MV-4-11 (cell line): ENCODE measurements at places on chromosomes 5 and 9.
A peak's percentile ranks its signal among the peaks of the same experiment; 100 is the strongest.

DNA sequence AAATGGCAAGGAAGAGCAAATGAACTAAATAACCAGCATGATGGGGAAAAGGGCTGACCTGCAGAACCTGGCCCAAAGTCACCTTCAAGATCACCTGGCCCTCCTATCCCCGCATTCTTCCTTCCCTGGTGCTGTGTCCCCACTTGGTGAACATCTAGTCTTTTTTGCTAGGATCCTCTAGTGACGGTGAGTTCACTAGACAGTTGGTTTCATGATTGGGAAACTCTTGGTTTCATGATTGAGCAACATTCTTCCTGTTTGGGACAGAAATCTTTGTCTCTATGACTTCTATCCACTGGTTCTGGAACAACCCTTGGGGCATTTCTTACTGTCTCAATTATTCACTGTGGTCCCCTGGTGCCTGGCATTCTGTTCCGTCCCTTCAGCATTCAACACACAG, 50.2 kb upstream of the DAB2IP start:
- peak; percentile 91 for DNase-seq

DNA sequence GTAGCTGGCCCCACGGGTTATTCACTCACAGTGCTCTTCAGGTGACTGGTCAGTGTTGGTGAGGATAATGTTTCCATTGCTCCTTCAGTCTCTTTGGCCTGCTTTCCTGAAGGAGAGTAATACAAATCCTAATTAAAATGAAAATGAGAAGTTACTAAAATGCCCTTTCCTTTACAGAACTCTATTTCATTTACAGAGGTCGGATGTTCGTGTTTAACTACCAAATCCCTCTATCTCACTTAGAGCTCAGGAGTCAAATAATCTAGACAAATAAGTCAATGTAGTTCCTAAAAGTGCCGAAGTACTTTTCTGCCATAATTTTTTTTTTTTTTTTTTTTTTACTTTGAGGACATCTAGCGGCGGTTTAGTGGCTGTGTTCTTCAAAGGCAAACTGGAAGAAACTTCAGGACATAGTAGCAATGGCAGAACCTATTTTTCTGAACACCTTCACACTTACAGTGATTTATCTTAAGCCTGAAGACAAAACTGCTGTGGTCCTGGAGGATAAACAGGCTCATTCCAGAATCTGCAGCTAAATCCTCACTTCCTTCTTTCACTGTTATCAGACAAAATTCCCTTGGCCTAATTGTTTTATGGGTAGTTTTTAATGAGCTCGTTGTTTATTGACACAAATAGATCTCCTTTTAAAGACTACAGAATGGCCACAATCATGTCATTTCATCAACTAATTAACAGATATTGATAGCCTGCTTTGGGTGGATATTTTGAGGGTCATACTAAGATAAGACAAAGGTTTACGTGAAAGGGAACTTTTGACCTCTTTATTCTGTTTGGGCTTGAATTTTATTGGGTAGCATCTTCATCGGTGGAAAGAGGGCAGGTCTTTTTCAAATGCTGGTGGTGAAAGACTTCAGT, 207.6 kb upstream of the DMRTA1 start:
- peak; percentile 56 for DNase-seq

DNA sequence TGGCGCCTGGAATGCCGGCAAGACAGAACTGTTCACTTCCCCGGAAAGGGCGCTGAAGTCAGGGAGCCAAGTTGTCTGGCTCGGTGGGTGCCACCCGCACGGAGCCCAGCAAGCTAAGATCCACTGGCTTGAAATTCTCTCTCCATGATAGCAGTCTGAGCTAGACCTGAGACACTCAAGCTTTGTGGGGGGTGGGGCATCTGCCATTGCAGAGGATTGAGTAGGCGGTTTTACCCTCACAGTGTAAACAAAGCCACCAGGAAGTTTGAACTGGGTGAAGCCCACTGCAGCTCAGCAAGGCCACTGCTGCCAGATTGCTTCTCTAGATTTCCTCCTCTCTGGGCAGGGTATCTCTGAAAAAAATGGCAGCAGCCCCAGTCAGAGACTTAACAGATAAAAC, 277.4 kb downstream of the SLCO4C1 start:
- DNase-seq, result no peak

DNA sequence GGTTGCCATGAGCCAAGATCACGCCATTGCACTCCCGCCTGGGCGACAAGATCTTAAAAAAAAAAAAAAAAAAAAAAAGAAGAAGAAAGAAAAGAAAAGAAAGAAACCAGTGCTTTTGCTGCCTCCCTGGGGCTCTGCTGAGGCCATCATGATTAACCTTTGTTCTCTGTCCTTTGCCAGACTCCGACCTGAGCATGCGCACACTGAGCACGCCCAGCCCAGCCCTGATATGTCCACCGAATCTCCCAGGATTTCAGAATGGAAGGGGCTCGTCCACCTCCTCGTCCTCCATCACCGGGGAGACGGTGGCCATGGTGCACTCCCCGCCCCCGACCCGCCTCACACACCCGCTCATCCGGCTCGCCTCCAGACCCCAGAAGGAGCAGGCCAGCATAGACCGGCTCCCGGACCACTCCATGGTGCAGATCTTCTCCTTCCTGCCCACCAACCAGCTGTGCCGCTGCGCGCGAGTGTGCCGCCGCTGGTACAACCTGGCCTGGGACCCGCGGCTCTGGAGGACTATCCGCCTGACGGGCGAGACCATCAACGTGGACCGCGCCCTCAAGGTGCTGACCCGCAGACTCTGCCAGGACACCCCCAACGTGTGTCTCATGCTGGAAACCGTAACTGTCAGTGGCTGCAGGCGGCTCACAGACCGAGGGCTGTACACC, 251.7 kb downstream of the MARCHF11 start:
- no peak for DNase-seq

- DNase-seq, result no peak
Measured at GRCh38 chr9:94807556-94807955, 81.1 kb downstream of the AOPEP start.

DNA sequence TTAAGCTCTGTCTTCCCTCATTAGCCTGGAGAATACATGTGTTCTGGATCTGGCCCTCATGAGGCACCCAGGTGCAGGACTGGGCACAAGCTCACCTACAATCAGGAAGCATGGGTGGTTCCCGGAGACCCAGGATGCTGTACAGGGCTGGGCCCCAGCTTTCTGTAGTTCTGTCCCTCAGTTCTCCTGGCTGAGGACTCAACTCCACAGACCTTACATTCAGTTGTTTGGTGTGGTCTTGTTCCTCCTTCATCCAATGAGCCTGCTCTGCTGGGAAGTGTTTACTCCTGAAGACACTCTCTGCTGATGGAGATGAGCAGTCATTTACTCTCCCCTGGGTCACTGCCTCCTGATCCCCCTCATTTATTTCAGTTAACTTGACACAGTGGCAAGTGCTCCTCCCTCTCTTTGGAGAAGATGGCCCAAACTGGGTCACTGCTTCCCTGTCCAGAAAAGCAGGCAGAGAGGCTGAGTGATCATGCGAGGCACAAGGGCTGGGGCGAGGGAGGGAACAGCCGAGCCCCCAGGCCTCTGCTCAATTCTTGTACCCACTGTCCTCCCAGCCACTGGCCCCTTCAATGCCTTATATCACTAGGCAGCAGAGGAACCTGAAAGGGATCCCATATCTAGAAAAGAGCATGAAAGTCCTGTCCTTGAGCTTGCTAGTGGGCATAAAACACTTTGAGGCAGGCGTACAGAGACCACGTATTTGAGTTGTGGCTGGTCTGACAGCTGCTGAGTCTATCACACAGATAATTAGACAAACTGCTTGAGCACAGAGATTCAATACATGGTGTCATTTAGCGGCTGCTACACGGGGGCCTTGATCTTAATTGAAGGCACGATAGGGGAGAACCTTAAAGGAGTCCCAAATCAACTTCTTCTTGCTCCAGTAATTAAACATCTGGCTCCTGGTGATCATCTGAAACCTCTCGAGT, 221.7 kb downstream of the FSTL4 start:
- DNase-seq, result no peak

GRCh38 chr5:164958688-164959087, 1453.3 kb downstream of the MAT2B start:
- DNase-seq, result no peak

- DNase-seq, result no peak
Measured at GRCh38 chr9:127397646-127398274, 791 bp downstream of the SLC2A8 start.

DNA sequence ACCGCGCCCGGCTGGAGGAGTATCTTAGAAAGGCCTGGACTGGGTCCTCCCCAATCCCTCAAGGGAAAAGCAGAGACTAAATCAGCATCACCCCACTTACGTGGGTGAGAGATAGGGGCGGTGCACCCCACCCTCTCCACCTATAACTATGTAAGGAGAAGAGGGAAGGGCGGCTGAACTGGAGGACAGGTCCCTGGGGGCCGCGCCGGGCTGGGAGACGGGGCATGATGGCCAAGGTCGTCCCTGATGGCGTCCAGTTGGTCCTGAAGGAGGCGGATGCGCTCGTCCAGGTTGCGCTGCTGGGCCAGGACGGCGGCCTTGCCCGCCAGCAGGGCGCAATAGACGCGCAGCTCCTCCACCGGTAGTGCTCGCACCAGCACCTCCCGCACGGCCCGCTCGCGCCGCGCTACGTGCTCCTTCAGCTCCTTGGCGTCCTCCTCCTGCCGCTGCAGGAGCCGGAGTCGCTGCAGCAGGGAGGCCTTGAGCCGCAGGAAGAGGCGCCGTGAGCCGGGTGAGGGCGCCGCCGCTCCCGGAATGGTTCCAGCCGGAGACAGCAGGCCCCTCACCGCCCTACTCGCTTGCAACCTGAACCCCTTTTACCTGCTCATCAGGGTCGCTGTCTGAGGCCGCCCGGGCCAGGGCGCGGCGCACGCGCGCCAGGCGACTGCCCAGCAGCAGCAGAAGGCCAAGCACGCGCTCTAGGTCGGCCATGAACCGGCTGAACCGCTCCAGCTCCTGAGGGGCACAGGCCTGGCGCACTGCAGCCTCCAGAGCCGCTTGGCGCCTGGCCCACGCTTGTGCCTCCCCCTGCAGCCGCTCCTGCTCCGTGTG, 7.6 kb downstream of the SHROOM1 start:
- DNase-seq, result no peak

DNA sequence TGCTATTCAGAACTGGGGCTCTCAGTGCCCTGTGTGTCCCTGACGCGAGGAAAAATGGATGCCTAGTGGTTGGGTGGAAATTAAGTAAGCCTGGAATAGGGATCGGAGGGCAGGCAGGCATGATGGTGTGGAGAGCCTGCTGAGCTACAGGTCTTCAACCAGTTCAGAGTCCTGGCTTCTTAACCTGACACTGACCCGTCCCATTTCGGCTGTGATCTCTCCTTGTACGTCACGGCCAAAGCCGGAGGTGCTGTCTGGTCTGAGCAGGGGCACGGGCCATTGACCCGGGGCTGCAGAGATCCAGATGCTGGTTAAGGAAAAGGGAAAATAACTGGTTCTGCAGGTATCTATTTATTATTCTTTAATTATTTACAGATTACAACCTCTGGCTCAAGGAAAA, 27.9 kb downstream of the RHOBTB3 start:
- DNase-seq, result no peak

- DNase-seq, result no peak
Measured at GRCh38 chr9:97938081-97938644, at the start of gene HEMGN. TSS of gene HEMGN (minus strand) at chr9:97938172. CDS start at chr9:97938136, 36 bp downstream.

GRCh38 chr5:103247118-103247517, 11.4 kb upstream of the MACIR start:
- DNase-seq, result no peak

DNA sequence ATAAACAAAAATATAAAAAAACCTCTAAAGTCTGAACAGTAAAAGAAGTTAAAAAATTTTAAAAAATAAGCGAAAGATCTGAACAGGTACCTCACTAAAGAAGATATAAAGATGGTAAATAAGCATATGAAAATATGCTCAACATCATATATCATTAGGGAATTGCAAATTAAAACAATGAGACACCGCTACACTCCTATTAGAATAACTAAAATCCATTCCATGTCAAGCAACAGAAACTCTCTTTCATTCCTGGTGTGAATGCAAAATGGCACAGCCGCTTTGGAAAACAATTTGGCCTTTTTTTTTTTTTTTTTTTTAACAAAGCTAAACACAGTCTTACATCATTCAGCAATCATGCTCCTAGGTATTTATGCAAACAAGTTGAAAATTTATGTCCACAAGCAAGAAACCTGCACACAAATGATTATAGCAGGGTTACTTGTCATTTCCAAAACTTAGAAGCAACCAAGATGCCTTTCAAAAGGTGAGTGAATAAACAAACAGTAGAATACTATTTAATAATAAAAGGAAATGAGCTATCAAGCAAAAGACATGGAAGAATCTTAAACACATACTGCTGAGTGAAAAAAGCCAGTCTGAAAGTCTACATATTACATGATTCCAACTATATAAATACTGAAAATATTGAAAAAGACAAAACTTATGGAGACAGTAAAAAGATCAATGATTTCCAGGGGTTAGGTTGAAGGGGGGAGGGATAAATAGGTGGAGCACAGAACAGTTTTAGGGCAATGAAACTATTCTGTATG, 22.1 kb downstream of the ANXA1 start:
- no peak for DNase-seq

GRCh38 chr5:95042037-95042436, 242.9 kb downstream of the MCTP1 start:
- DNase-seq, result no peak

- no peak for DNase-seq
Measured at GRCh38 chr5:176750144-176750543, 60.2 kb upstream of the UNC5A start.

DNA sequence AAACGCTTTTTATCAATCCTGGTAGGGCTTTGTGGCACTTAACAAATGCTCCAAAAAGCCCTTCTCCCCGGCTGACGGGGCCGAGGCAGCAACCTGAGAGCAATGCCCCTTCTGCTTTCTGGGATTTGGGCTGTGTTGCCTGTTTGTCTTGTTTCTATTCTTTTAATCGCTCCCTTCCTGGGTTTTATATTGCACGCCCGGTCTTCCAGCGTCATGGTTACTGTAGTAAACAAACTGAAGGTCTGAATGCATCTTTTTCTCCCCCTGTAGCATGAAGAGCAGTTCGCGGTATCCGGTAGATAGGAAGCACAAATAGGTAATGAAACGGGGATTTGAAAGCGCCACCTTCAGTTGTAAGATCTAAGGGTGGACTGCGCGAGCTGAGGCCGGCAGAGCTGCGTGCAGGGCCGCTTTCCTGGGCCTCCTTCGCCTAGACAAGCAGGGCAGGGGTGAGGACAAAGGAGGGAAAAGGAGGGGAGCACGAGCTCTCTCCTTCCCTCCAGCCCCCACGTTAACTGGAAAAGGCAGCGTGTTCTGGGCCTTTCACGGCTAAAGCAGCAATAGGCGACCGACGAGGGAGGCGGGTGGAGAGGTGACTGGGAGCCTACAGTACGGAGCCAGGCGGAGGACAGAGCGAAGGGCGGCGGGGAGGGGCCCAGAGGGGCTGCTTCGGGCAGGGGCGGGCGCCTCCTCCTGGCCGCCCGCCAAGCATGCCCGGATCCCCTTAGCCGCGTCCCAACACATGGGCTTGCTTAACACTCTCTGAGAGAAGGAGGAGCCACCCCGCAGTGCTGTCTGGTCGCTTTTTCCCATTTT, 49.3 kb upstream of the ZNF366 start:
- DNase-seq, result peak; percentile 52

GRCh38 chr5:113632996-113633395, 119.5 kb downstream of the YTHDC2 start:
- DNase-seq, result peak; percentile 10

GRCh38 chr9:134594078-134594941, 47.3 kb upstream of the COL5A1 start:
- no peak for DNase-seq
